ENCODE measurements at places on chromosomes 7 and 10.

- no peak for DNase-seq
These were observed 150.8 kb downstream of the NSUN6 start for GRCh38 chr10:18500576-18500975.

DNA sequence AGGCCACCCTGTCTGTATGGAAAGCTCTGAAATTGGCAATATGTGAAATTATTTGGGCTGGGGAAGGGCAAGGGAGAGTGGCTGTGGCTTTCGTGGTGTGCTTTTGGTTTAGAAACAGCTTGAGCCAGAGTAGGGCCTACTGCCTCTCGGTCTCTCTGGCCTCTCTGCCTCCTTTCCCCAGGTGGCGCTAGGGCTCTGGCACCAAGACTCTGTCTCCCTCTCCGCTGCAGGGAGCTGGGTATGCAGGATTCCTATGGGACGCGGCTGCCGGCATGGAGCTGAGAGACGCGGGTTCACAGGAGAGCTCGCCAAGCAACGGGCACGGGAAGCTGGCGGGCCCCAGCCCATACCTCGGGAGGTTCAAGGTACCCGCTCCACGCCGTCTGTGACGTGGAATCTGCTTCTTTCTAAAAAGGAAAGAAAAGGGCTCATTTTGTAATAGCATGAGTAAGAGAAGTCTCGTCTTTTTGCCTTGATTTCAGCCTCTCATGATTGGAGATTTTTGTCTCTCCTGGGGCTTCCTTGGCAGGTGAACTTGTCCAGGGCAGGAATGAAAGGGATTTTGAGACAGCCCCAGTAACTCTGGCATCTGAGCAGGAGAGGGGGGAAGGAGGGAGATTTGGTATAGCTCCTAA is 105.1 kb upstream of the ANLN start:
- no peak for DNase-seq

DNA sequence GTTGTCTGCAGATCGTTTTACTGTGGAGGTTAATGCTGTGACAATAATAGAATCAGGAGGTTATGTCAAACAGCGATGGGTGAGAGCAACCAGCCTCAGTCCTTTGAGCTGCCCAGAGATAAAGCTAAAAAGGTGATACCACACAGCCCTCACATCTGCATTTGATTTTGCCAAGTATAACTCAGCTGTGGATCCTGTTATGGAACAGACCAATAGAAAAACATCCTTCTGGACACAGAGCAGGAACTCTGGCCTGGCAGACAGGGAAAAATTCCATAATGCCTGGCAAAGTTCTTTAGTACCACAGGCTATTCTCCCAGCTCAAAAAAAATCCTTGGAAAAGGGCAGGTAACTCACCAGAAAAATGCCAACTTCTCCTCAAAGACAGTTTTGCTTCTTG is 87.1 kb upstream of the PDLIM1 start:
- no peak for DNase-seq

DNA sequence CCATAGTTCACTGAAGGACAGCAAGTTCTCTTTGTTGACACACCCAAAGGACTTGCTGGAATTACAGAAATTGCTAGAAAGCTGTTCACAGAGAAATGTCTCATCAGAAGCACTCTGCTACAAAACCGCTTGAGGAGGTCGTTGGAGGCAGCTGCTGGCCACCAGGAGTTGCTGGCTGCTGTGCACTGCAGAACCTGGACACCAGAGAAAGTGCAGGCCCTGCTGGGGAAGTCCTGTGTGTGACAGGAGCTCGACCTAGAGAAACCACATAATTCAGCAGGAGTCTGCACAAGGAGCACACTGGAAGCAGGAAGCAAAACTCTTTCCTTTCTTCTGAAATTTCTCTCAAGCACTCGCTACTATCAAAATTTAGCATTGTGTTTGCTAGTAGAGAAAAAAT is 461.5 kb upstream of the GHITM start:
- no peak for DNase-seq

DNA sequence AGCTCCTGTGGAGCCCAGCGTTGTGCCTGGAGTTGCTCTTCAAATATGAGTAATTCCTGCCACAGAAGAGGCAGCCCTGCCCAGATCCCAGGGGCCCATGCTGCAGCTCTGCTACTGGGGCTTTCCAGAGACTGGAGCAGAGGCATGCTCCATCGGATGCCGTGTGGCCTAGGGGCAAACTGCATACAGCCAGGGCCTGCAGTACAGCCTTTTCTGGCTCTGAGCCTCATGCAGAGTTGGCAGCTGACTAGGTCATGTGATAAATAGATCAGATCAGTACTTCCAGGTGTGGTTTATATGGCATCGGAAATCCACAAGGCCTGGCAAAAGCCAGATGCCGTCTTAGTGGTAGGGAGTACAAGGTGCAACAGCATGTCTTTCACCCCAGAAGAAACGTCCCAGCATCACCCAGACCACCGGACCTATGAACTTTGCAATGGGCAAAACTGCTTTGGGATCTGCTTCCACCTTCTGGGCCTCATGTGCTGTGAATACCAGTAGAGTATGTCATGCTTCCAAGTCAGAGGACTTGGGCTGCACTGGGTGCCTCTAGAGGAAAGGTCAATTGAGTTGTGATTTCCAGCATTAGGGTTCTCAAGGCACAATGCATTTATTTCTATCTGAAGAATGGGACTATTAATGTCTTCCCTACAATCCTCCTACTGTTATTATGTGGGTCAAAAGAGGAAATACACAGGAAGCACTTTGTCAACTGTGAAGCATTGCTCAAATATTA is 250.7 kb upstream of the ZNF32 start:
- no peak for DNase-seq

GRCh38 chr10:90999512-91000172 is 78.8 kb upstream of the ANKRD1 start:
- no peak for DNase-seq

GRCh38 chr10:75424571-75424970 is 6.9 kb upstream of the LRMDA start:
- DNase-seq = no peak

- DNase-seq = no peak
These were observed 105.3 kb upstream of the LRGUK start for GRCh38 chr7:134021836-134022235.

GRCh38 chr7:137454246-137454724 is 110.8 kb upstream of the PTN start:
- no peak for DNase-seq

GRCh38 chr7:98354511-98355249 is 46.2 kb downstream of the BAIAP2L1 start:
- no peak for DNase-seq

GRCh38 chr7:137909042-137909441 is 62.3 kb upstream of the DGKI start:
- peak; percentile 61 for DNase-seq

GRCh38 chr10:62046522-62047227 is 145.2 kb downstream of the ARID5B start:
- no peak for DNase-seq

GRCh38 chr7:91325726-91326125 is 61.5 kb downstream of the FZD1 start:
- no peak for DNase-seq

GRCh38 chr7:33745934-33746333 is 159.4 kb upstream of the BMPER start:
- DNase-seq = no peak

DNA sequence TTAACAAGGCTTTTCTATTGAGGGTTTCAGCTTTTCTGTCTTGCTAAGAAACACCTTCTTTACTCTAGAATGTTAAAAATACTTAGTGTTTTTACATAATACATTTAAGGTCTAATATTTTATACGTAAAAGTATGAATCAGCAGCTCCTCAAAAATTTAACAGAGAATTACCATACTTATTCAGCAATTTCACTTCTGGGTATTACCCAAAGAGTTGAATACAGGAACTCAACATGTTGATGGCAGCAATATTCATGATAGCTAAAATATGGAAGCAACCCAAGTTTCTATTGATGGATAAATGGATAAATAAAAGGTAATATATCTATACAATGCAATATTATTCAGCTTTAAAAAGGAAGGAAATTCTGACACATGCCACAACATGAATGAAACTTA is 9.7 kb upstream of the OR13A1 start:
- DNase-seq = no peak

DNA sequence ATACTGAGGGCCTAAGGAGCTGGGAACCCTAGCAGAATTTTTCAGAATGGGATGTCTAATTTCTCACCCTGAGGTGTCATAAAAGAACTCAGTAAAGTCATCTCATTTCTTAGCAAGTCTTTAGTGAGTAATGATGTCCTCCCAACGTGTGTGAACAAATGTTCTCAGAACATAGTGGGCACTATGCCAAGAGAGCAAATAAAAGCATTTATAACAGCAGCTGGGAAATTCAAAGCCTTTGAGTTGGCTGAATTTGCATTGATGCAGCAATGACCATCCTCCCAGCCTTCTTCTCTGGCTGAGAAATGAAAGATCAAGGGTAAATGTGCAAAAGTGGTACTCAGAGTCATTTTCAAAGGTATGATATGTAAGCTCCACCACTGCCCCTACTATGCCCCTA is 109.4 kb downstream of the FAM107B start:
- DNase-seq = no peak
